ENCODE measurements at places on chromosomes 5 and 9.

- no peak for DNase-seq
Measured at GRCh38 chr5:133233616-133234015, 181.8 kb downstream of the HSPA4 start.

DNA sequence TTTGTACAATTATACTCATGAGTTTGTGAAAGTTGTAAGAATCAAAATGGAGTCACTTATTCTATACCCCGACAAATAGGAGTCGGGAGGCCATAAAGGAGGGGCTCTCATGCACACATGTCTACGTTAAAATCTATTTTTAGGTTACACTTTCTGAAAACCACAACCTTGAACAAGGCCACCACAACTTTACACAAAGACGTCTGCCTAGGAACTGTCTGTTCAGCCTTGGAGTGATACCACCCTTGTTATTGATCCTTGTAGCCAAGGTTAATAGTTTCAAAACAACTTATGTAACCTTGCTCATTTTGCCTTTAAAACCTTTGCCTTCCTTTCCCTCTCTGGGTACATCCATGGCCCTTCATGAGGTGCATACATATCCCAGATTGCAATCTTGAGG is 4.1 kb upstream of the NDFIP1 start:
- DNase-seq, result no peak

DNA sequence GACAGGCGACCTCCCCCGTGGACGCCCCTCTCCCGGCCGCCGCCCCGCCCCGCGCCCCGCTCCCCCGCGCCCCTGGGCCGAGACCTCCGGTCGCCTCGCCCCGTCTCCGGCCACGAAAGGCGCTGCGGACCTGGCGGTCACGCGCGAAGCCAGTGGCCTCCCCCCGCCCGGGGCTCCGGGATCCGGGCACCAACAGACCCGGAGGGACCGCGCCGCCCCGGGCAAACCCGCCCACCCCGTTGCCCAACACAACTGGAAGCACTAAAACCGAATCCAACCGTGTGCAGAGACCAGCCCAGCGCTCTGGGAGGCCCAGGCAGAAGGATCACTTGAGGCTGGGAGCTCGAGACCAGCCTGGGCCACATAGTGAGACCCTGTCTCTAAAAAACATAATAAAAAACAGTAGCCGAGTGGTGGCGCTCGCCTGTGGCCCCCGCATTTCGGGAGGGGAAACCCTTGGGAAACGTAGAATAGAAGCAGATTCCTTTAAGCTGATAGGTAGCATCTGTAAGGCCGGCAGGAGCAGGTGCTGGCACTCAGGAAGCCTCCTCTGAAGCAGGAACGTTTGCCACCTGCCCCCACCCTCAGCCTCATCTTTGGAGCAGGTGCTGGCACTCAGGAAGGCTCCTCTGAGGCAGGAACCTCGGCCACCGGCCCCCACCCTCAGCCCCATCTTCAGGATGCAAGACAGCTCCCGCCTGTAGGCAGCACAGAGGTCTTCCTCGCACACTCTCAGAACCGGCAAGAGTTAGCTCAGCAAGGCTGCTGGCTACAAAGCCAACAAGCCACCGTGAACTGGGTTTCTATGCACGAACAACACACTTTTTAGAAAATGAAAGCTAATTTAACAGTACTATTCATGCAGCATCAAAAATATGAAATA is 4.6 kb upstream of the SLC9A3 start:
- DNase-seq, result peak; percentile 23

DNA sequence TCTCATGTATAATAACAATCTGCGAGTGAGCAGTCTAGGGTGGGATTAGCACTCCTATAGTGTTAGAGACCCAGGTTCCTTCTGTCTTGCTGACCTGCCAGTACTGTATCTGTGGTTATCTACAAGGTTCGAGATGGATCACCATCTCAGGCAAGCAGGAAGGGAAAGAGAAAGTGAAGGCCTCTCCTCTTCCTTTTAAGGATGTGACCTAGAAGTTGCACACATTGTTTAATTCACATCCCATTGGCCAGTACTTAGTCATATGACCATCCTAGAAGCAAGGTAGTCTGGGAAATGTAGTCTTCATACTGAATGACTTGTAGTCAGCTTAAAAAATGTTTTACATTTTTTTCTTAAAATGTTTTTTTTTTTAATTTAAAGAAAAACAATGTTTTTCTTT is 168.6 kb downstream of the CARTPT start:
- DNase-seq, result peak; percentile 37

GRCh38 chr5:159340511-159340910 is 10.2 kb upstream of the IL12B start:
- DNase-seq, result no peak

GRCh38 chr9:61668846-61669245 is 479.0 kb downstream of the SPATA31A7 start:
- no peak for DNase-seq

DNA sequence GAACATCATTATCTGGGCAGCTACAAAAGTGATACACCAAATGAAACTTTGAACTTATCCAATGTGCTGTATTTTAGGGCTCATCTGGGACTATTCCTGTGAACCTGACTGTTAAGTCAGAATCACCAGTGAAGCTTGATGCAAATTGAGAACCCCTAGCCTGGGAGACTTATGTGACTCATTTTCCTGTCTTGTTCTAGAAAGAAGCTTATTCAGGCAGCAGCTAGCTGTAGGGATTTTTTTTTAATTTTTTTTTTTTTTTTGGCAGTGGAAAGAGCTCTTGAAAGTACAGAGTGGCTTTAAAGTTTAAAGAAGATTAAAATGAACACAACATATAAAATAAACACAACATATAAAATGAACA is 81.1 kb upstream of the TNFAIP8 start:
- no peak for DNase-seq

GRCh38 chr5:143495821-143496275 is 92.4 kb upstream of the NR3C1 start:
- DNase-seq, result no peak

DNA sequence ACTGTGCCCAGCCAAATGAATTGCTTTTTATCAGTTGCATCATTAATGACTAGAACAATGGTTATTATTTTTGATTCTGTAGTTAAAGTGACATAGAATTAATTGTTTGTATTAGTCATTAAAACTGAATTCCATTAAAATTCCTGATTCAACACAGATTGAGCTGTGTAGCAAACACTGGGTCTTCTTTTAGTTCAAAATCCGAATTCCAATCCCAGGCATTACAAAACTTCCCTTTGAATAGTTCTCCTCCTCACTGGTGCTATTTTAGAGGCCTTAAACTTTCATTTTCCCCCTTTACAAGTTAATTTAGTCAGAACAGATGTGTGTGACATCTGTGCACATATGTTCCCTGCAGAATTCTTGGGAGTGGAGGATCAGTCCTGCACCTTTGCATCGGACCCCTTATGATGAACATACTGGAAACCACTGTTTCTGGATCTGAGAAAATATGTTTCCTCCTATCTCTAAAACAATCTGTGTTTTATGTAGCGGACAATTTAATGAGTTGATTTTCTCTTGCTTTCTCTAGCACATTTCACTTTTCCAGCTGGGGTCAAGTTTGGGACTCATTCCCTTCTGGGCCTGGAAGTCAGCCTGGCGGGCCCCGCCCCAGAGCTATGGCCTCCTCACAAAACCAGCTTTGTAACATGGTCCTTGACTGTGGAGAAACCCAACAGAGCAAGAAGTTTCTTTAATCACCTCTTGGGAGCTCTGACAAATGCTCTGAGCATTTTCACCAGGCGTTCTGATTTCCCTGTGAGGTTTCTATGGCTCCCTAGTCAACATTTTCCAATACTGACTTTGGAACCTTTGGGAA is 87.9 kb upstream of the MAMDC2 start:
- no peak for DNase-seq

GRCh38 chr5:94856257-94856800 is 237.9 kb downstream of the SLF1 start:
- DNase-seq, result no peak

- DNase-seq, result no peak
Measured at GRCh38 chr9:131260751-131261452, 15.4 kb downstream of the FAM78A start.

- no peak for DNase-seq
Measured at GRCh38 chr5:92372766-92373165, 989.6 kb upstream of the ARRDC3 start.

- no peak for DNase-seq
Measured at GRCh38 chr9:69611221-69611620, 61.0 kb downstream of the APBA1 start.

GRCh38 chr5:43037636-43038495 is 2.3 kb downstream of the ANXA2R start:
- no peak for DNase-seq

- no peak for DNase-seq
Measured at GRCh38 chr9:135586601-135587109, 25.1 kb downstream of the PAEP start.

- no peak for DNase-seq
Measured at GRCh38 chr5:112068593-112068992, 311.6 kb upstream of the NREP start.

GRCh38 chr9:78325343-78325742 is 28.4 kb downstream of the PSAT1 start:
- DNase-seq, result peak; percentile 6

GRCh38 chr9:8855046-8855445 is 1055.5 kb upstream of the DMAC1 start:
- DNase-seq, result peak; percentile 50

GRCh38 chr5:176151281-176151680 is 86.9 kb upstream of the SIMC1 start:
- DNase-seq, result no peak

GRCh38 chr9:109604781-109605180 is 106.7 kb upstream of the PTPN3 start:
- DNase-seq, result no peak

GRCh38 chr5:6718161-6718681 is 5.0 kb downstream of the TENT4A start:
- no peak for DNase-seq

- DNase-seq, result no peak
Measured at GRCh38 chr9:35658968-35659220, 802 bp downstream of the CCDC107 start.

DNA sequence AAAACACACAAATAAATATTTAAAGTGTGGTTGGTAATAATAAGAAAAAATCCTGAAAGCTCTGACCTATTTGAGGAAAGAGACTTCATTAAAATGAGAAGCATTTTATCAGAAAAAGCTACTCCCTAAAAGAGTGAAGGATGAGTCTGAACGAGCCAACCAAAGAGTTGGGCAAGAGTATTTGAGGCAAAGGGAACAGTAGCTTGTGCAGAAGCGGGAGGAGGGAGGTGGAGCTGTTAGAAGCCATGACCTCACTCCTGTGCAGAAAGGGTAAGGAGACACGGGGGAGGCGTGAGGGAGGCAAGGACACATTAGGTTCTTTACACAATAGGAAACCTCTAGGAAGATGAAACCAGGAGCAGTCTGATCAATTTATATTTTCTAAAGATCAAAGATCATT is 29.4 kb downstream of the SH3RF2 start:
- no peak for DNase-seq

- DNase-seq, result no peak
Measured at GRCh38 chr5:158809310-158809850, 290.3 kb downstream of the EBF1 start.

DNA sequence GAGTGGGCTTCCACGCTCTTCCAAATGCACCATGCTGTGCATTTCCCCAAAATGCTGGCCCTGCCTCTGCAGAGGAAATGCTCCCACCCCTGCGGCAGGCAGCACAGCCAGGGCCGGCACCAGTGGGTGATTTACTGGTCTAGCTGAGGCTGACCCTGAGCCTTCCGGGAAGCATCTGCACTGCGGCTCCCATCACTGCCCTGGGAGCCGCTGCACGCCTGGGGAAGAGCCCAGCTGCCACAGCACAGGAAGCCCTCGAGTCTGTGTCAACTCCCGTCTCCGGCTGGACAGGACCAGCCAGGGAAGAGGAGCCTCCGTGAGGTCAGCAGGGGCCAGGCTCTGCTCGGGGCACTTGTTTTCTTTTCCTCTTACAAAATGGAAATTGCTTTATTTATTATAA is 25.1 kb upstream of the EEIG1 start:
- no peak for DNase-seq

GRCh38 chr9:95017661-95018060 is 291.2 kb downstream of the AOPEP start:
- DNase-seq, result no peak

- no peak for DNase-seq
Measured at GRCh38 chr9:70120834-70121510, 77.3 kb downstream of the MAMDC2 start.

- no peak for DNase-seq
Measured at GRCh38 chr5:36950586-36951457, 74.3 kb downstream of the NIPBL start.

GRCh38 chr5:23466401-23466912 is 41.0 kb upstream of the PRDM9 start:
- DNase-seq, result no peak

- DNase-seq, result peak; percentile 79
Measured at GRCh38 chr9:130707225-130707976, 13.8 kb downstream of the EXOSC2 start.

GRCh38 chr5:172664681-172665541 is 23.8 kb downstream of the NEURL1B start:
- no peak for DNase-seq

DNA sequence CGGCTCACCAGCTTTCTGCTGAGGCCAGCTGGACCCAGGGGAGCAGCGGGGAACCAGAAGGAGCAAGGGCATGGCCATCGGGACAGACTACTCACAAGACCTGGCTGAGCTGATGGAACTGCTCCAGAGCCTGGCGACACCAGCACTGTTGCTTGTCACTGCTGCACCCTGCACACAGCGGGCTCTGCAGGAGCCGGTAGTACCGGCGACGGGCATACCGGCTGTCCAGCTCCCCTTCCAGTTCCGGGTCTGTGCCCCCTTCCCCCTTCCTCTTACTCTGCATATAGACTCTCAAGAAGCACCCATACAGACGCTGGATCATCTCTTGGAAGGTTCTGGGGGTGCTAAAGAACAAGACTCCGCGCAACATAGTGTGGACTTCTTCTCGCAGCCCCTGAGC is 974 bp downstream of the ANAPC2 start:
- no peak for DNase-seq

GRCh38 chr5:10222326-10222725 is 27.4 kb downstream of the ATPSCKMT start:
- DNase-seq, result no peak

DNA sequence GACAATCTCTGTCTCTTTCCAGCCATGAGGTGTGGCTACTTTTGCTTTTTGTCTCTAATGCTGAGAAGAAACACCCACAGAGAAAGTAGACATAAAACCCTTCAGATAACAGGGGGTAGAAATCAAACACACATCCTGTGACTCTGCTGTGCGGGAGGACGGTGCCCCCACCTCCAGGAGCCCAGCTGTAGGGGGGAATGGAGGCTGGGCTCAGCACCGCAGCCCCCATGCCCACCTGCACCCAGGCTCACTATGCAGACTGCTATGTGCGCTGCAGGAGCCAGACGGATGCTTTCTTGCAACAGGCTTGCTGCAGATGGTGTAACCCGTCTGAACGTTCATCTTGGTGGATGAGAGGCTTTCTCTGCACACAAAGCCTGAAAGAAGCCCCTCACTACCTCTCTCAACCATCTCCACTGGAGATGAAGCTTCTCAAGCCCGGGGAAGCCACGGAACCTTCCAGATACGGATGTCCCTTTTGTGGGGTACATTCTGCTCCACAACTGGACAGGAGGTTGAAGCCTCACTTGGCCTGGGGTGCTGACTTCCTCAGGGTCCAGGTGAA is 207.2 kb downstream of the GADD45G start:
- no peak for DNase-seq
